ENCODE measurements at places on chromosomes 3 and 15.

DNA sequence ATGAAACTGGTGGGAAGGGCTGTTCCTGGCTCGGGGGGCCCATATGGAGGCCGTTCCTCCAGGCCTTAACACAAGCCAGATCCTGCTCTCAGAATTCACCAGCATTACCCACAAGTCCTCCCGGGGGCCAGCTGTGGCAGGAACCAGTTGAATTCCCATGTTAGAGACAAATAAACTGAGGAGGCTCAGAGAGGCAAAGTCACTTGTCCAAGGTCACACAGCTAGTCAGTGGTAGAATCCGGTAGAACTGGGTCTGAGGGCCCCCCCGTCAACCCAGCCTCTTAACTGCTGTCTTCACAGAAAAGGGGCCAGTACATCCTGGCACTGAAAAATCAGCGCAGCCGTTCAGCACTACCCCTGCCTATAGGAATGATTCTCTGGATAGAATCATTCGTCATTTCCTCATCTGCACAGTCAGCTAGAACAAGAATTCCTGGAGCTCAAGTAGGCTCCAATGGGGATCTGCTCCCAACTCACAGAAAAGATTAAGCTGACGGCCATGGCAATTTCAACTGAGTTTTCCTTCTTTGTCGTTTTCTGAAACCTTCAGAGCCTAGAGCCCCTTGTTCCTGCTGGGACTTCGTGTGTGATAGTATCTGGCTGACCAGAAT lies 12.2 kb upstream of the TSEN2 start:
- DNase-seq, result no peak

DNA sequence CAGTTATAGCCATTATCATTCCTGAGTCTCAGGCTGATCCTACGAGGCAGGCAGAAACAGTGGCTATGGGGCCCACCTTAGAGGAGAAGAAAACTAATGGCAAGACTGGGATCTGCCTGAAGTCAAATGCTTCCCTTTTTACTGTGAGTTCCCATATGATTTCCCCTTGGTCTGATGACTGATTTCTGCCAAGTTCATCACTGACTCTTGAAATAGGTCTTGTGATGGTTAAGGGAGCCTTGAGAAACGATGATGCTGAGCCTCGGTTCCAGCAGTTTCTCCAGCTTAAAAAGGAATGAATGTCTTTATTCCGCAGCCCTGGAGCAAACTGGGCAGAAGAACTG lies 29.4 kb upstream of the LDHAL6B start:
- DNase-seq, result no peak

GRCh38 chr3:126256251-126256650 lies 75.9 kb upstream of the ALDH1L1 start:
- no peak for DNase-seq

- DNase-seq, result no peak
These were observed 505 bp upstream of the WNT5A start for GRCh38 chr3:55487381-55488241.

GRCh38 chr3:139447486-139447885 lies 28.8 kb downstream of the RBP2 start:
- DNase-seq, result no peak

GRCh38 chr3:114939920-114940319 lies 207.2 kb downstream of the ZBTB20 start:
- DNase-seq, result no peak

- no peak for DNase-seq
These were observed 923.7 kb downstream of the EPHA3 start for GRCh38 chr3:90031121-90031520.

- no peak for DNase-seq
These were observed 290.8 kb downstream of the NEK10 start for GRCh38 chr3:27078246-27078913.

GRCh38 chr3:74041068-74041675 lies 416.4 kb upstream of the PDZRN3 start:
- no peak for DNase-seq

GRCh38 chr3:156586905-156587759 lies 32.2 kb upstream of the SSR3 start:
- DNase-seq, result no peak

DNA sequence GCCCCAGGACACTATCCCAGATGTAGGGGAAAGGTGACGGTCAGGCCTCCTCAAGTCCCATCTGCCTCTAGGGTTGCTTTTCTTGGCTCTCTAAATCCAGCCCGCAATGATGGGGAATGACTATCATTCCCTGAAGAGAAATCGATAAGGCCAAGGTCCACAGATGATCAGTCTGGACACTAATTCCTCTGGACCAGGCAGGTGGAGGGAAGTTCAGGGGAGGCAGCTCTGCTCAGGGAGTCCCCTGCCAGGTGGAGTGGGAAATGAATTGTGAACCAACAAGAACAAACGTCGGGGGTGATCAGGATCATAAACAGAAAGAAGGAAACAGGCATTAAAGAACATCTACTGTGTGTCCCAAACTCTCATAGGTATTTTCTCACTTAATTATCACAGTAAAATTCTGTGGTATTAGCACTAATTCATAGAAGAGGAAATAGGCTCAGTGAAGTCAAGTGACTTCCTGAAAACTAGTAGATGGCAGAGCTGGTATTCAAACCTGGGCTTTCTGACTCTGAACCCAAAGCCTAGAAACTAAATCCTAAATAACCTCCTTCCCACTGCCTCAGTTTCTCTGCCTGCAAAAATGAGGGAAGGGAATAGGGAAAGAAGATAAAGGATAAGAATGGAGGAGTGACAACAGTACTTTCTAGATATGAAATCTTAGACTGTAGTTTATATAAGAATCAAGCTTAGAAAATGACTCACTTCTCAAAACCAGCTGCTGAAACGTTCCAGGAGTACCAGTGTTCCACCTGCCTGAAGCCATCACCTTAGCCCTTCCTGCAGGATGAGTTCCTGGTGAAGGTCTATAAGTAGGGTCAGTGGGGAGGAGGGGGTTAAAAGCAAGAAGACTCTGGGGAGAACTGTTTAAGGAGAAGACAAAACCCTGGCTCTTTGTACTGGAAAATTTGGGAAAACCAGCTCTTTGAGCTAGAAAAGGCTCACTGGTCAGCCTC lies 7.5 kb downstream of the BMF start:
- DNase-seq, result no peak

GRCh38 chr3:110343376-110343775 lies 728.2 kb upstream of the NECTIN3 start:
- DNase-seq, result no peak
